ENCODE measurements at places on chromosomes 11 and 22.
A peak's percentile ranks its signal among the peaks of the same experiment; 100 is the strongest.

GRCh38 chr11:76614471-76615179 lies 55.9 kb downstream of the LRRC32 start:
- DNase-seq, result no peak

- no peak for DNase-seq
Observed at GRCh38 chr11:130020323-130020722, 17.7 kb upstream of the PRDM10 start.

- no peak for DNase-seq
Observed at GRCh38 chr11:118619444-118620197, 12.2 kb downstream of the PHLDB1 start.

DNA sequence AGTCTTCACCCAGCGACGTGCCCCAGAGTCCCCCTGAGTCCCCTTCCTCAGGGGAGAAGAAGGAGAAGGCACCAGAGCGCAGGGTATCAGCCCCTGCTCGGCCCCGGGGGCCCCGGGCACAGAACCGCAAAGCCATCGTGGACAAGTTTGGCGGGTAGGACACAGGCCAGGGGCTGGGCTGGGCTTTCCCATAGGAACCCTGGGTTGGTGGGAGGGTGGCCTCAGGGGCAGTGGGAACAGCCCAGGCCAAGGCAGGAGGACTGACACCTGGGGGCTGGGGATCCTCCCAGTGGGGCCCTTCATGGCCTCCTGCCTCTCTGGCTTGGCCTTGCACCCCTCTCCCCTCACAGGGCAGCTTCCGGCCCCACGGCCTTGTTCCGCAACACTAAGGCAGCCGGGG lies 8.5 kb downstream of the SMTNL1 start:
- no peak for DNase-seq

GRCh38 chr11:92702037-92702804 lies 267.2 kb upstream of the MTNR1B start:
- no peak for DNase-seq

GRCh38 chr11:126434950-126435335 lies 79.5 kb downstream of the ST3GAL4 start:
- DNase-seq, result no peak

DNA sequence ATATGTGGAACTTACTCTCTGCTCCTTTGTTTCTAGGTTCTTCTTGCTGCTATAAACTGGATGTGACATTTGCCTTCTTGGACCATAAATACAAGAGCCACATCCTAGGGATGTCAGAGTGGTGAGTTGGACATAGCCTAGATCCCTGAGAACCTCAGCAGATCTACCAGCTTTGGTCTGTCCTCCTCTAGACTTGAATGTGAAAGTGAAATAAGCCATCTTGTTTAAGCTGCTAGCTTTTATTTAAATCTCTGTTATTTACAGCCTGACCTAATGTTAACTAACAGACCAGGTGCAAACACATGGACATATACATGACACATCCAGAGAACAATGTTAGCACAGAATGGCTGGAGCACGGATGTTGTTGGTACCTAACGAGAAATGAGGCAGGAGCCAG lies 36.0 kb downstream of the SLN start:
- no peak for DNase-seq

- no peak for DNase-seq
Observed at GRCh38 chr11:116192509-116193210, 580.1 kb downstream of the BUD13 start.

DNA sequence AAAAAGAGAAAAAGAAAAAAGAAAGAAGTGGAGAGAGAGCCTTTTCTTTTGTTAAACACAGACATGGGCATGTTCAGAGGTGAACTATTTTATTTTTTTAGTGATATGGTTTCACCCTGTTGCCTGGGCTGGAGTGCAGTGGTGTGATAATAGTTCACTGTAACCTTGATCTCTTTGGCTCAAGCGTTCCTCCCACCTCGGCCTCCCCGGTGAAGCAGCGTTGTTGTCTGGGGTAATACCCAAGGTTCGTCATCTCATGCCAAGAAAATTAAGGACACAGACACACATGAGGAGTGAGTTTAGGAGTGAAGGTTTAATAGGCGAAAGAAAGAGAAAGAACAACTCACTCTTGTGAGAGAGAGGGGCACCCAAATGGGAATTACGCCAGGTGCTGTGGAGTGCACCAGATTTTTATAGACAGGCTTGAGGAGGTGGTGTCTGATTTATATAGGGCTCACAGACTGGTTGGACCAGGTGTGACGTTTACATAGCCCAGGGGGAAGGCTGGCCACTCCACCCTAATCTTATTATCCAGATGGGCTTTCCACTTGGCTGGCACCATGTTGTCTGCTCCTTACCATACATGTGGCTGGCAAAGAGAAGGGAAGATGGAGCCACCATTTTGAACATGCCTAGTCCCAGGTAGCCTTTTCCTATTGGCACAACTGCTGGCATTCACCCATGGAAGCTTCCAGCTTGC lies 42.3 kb downstream of the GRAMD1B start:
- no peak for DNase-seq

- DNase-seq, result no peak
Observed at GRCh38 chr11:128061281-128061871, 526.0 kb downstream of the ETS1 start.

- DNase-seq, result no peak
Observed at GRCh38 chr11:44600839-44601383, 35.4 kb downstream of the CD82 start.

- DNase-seq, result no peak
Observed at GRCh38 chr11:17855531-17856290, 121.1 kb downstream of the KCNC1 start.

DNA sequence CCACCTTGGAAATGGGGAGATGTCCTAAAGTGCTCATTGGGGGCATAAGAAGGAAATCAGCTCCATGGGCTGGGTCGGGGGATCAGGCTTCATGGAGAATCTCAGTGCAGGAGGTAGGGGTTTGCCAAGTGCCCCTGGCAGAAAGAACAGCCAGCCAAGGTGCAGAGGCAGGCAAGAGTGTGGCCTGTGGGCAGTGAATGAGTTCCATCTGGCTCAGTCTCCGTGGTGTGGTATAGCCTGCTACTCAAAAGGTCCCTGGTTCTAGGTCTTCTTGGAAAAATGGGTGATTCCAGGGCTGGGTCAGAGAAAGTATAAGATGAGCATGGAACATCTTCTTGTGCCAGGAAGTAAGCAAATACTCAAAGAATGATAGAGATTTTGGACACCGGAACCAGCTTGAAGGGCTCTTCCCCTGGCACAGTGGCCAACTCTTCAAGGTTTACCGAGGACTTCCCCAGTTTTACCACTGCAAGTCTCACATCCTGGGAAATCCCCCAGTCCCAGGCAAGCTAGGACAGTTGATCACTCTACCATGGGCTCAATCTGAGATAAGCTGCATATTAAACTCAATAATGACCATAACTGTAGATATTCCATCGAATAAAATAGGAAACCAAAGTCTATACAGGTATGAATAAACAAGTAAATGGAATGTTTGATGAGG lies 10.6 kb upstream of the ARAP1 start:
- DNase-seq, result peak; percentile 21

DNA sequence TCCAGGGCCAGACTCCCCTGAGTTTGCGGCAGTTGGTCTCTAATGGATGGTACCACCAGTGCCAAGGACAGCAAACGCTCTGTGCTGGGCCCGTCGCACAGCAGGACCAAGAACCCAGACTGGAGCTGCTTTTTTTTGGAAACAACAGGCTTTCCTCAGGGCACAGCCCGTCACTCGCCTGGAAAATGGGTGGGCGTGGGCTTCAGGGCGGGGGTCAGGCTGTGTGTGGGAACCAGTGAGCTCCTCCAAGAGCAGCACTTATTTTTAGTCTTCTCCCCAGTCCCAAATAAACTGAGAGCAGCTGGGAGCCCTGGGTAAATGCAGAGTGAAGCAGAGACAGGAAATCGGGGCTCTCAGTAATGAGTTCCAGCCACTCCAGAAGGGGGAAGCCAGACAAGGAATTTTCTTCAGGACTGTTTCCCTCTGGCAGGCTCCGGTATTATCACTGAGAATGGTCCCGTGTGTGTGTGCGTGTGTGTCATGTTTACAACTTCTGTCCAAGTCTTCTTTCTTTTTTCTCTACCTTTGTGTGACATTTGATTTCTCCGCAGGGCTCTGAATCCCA lies 63.0 kb downstream of the PPFIBP2 start:
- DNase-seq, result no peak

DNA sequence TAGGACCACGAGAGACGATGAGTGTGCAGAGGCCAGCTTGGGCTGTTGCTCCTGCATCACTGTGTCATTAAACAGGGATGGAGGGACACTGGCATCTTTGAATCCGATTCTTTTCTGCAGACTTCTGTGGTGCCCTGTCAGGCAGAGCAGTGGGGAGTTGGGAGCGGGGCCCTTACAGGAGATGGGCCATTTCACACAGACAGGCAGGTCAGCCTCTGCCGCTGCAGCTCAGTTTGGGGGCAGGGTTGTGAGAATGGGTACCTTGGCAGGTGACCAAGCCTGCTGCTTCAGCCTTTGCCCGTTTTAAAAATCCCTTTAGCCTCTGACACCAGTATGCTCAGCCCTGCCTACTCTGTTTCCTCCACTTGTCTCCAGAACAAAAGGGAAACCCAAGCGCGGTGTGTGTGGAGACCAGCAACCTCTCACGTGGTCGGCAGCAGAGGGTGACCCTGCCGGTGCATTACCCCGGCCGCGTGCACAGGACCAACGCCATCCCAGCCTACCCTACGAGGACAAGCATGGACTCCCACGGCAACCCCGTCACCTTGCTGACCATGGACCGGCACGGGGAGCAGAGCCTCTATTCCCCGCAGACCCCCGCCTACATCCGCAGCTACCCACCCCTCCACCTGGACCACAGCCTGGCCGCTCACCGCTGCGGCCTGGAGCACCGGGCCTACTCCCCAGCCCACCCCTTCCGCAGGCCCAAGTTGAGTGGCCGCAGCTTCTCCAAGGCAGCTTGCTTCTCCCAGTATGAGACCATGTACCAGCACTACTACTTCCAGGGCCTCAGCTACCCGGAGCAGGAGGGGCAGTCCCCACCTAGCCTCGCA lies 12.6 kb downstream of the C22orf31 start:
- no peak for DNase-seq

DNA sequence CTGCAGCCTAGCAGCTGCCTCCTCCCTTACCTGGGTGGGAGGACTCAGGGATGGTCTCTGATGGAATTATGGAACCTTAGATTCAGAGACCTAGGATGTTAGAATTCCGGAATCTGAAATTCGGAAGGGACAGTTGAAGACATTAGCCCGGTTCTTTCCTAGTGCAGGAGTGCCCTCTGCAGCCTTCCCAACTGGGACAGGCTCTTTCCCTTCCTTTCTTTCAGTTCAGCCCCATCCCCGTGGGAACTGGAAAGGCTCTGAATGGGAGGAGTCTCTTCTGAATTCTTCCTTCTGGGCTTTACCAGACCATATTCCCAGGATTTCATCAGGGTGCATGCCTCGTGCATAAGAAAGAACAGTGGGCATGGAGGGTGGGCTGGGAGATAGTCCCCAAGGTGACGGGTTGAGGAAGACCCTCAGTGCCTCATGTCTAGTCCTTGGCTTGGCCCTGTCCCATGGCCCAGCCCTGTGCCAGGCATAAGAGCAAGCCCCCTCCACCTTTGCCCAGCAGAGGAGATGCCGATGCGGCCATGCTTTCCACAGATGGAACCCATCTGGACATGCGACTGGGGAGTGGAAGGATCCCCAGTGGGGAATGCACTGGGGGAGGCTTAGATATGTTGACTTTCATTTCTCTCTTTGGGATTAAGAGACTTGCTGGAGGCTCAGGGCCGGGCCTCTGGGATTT lies 14.4 kb downstream of the DNAJB13 start:
- no peak for DNase-seq

DNA sequence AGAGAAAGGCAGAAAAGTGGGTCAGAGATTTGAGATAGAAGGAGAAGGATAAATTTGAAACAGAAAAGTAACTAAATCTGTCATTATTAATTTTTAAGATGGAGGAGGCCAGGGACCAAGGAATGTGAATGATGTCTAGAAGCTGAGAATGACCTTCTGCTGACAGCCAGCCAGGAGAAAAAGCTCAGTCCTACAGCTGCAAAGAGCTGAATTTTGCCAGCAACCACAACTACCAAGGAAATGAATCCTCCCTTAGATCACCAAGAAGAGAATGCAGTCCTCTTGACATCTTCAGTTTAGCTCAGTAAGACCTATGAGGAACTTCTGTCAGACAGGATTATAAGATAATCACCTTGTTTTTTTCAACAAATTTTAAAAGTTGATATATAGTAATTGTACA lies 538.2 kb downstream of the LRRC4C start:
- DNase-seq, result no peak

DNA sequence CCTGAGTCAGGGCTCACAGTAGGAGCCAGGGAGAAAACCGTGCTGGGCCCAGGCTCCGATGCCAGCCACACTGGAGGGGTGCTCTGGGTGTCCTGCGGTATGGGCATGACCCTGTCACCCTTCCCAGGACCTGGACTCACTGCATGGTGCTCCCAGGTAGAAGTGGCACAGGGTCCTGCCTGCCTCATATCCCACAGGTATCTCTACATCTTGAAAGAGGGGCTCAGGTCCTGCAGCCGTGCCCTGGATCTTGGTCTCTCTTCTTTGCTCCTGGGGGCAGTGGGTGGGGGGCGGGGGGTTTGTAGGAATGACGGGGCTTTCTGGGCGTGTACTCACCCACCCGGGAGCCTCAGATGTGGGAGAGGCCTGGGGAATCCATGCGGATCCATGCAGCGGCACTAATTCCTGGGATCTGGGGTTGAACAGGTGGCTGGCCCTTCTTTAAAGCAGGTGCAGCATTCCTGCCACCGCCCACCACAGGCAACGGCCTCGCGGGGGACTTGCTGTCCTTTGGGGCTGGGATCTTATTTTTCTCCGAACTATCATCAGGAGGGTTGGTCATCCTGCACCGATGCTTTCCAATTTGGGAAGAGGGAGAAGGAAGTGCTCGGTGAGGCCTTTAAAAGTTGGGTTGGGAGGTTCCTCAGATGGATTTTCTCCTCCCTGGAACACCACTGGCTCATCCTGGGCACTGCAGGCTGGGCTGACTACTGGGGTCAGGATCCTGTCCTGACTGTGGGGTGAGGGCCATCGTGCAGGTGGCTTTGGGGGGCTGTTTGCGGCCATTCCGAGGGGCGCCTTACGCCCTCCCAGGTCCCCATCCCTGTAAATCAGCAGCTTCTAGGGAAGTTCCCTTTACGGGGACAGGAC lies 886.4 kb downstream of the BRD1 start:
- no peak for DNase-seq

DNA sequence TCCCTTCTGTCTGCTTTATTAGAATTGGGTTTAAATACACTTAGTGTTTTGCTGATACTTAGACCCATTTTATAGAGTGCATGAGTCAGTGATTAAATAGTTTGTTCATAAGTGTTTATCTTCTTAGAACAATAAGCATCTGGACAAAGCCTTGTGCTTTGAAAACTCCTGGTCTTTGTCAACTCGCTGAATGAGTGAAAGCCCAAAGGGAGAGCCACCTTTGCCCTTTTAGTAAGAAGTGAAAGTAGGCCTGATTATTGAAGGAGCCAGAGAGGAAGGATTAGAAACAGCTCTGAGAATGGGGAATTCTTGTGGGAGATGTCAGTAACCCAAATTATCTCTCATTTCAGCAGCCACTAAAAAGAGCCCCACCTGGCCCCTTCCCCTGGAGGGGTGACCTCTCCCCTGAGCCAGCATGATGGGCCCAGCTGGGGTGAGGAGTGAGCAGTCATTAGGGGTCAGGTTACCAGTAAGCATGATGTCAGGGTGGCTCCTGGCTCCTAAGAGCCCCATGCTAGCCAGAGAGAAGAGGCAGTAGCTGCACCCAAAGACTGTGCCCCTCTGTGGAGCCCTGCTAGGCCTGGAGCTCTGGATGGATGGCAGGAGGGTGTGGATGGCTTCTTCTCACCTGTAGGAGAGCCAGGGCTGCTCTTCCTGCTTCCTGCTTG lies 125.1 kb upstream of the E2F8 start:
- DNase-seq, result no peak

All from stimulated activated CD4-positive, alpha-beta T cell treated with anti-CD3 and anti-CD28 coated beads, Interleukin-12 subunit alpha, Interleukin-12 subunit beta, amount 100 ng/mL, for 48 hours (primary cell).